Ammon's horn (tissue), 1 donor: ENCODE measurements at places on chromosomes 3 and 15.

GRCh38 chr3:133274477-133274876 is 125.4 kb upstream of the BFSP2 start:
- DNase-seq: no peak

DNA sequence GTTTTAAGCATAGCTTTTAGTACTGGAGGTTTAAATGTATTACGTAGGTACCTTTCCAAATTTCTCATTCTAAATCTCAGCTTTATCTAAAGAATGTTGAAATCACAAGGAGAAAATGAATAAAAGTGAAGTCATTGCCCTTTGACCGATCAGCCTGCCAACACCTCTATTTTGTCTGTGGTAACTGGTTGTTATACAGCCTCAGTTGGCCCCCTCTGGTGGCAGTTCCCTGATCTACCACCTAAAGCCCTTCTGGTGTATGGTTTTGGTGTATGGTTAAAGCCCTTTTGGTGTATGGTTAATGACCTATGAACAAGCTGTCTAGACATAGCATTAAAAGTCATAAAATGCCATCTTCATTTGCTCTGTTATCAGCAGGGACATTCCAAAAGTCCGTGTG is 378.2 kb upstream of the AZI2 start:
- DNase-seq: no peak

DNA sequence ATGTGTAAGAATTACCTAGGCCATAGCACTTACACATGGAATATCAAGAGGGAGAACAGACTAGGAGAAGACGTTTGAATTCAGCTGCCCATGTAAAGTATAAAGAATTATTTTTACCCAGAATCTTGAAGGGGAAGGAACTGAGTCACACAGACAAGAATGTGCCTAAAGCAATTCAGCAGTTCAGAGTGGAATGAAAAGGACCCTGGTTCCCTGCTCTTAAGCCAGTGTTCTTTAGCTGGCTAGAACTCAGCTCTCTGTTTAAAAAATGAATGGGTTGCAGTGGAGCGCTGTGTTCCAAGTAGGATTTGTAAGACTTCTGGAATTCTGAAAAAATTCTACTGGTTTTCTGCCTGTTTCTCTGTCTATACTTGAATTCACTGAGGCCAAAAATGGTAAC is 440.2 kb downstream of the LPP start:
- peak; percentile 52 for DNase-seq

DNA sequence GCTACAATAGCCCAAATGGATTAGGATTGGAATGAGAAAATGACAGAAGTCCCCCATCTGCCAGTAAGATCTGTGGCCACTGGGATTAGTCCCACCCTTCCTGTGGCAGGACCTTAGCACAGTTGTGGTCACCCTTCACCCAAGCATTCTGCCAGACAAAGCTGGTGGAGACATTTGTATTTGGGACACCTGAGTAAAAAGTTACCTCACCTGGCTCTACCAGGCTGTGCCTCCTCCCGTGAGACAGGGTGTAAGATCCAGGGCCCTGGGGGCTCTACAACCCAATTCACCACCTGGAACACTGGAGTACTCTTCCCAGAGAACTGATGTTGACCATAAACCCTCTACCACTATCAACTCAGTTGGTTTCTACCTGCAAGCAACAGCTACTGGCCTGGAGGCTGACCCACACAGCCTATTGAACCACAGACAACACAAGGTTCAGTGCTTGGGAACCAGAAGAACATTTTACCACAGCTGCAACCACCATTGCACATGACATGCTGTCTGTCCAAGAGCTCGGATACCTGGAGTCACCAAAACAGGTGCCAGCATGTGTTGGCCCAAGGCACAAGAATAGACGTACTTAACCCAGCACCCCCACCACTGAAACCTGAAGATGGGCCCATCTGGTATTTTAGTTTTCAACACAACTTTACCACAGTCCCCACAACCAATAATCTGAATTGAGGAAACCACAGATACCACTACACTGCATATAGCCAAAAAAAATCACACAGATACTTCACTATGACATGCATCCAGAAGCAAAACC is 1686.7 kb downstream of the SI start:
- no peak for DNase-seq

GRCh38 chr3:43871627-43872245 is 181.0 kb downstream of the ABHD5 start:
- DNase-seq: no peak

DNA sequence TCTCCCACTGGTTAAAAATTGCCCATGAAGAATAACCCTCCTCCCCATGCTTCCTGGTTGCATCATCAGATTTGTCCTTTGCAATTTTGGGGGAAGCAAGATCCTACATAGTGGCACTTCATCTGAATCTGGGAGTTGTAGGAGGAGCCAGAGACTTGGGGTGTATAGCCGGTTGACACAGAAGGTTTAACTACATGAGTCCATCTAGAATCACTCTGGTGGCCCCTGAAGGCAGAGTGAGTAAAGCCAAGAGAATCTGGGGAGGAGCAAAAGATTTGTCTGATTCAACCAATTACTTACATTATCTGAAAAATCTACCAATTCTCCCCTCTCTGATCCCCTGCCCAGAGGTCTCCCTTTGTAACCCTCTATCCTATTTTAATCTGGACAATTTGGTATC is 50.1 kb downstream of the SYN2 start:
- no peak for DNase-seq

GRCh38 chr3:154195620-154196356 is 74.6 kb downstream of the ARHGEF26 start:
- no peak for DNase-seq

- no peak for DNase-seq
Measured at GRCh38 chr3:170497207-170498095, 78.8 kb downstream of the CLDN11 start.
